Effector memory CD4-positive, alpha-beta T cell (primary cell): ENCODE measurements at places on chromosomes 7 and 10.

GRCh38 chr10:64350665-64351064 lies 829.5 kb downstream of the REEP3 start:
- no peak for DNase-seq

DNA sequence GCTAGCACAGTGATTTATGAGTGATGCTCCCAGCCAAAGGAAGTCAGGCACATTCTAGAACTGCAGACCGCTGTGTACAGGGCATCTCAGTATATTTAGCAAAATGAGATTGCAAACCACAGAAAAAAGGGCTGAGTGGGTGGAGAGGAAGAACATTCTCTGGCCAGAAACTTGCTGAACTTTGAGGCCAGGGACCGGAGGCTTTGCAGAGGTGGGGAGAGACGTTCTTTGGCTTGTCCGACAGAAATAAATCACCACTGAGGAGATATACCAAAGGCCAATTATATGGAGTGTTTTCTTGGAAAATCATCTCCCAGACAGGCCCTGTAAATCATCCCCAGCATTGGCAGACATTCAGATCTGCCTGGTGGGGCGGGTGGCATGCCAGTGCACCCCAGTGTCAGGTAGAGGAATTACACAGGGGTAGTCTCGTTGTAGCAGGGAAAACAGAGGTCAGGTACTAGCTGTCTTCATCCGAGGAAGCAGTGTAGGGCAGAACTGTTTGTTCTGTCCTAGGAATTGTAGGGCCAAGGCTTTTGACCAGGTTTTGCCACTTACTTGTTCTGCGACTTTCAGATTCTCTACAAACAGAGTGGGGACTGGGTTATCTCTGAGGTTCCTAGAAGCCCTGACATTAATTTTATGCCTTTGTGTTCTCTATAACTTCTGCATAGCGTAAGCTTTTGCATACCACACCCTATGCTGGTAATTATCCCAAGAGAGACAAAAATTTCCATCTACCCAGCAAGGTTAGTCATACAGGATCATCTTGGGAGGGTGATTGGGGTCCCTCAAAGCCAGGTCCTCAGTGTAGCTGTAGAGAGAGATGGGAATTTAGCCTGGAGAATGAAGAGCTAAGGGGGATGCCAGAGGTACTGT lies 655.6 kb downstream of the LRMDA start:
- no peak for DNase-seq

GRCh38 chr7:64098-64915 lies 128.1 kb upstream of the FAM20C start:
- DNase-seq: no peak

DNA sequence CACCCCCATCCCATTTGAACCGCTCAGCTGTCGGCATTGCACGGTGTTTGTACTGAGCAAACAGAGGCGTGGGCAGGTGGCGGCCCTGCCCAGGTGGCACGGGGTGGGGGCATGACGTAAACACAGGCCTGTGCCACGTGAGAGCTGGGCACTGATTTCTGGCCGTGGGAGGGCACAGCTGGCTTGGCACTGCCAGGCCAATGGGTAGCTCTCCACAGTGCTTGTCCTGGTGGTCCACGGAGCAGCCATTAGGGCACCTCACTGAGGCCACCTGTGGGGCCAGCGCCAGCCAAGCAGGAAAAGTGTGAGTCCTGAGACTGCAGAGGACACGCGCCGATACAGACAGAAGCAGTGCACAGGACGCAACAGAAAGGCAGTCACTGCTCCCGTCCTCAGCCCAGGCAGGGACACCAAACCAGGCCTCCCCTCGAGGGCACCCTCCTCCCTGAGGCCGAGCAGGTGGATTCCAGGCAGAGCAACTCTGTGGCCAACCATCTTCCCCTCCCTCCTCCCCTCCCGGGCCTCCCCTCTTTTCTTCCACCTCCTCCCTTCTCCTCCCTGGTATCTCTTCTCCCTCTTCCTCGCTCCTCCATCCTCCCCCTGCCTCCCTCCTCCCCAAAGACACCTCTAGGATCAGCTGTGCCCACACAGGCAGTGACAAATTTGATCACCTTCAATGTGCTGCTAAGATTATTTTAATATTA lies 258.7 kb downstream of the ELFN1 start:
- DNase-seq: no peak

DNA sequence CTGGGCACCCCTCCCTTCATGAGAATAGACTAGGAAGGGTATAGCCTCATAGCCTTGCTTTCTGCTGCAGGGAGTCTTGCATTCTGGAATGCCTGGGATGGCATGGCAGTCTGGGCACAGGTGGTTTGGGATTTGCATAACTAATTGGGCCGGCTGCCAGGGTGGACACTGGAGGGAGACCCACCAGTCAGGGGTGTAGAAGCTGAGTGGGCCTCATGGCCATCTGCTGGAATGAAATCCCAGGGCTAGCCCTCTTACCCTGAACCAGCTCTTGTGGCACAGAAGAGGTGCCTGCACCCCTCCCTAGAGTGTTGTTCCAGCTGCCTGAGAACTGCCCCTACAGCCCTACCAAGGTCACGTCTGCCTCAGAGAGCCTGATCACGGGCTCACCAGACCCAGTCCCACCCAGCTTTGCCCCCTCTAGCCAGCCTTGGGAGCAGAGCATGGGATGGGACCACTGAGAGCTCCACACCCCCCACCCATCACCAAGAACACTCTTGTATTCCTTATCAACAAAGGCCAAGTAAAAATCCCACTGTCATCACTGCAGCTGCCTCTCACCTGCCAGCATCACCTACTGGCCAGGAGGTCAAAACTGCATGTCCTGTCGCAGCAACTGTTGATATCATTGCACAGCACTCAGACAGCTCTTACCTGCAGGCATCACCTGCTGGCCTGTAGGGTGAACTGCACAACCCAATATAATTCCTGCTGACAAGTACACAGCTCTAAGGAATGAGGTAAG lies 148.9 kb downstream of the ZEB1 start:
- no peak for DNase-seq

DNA sequence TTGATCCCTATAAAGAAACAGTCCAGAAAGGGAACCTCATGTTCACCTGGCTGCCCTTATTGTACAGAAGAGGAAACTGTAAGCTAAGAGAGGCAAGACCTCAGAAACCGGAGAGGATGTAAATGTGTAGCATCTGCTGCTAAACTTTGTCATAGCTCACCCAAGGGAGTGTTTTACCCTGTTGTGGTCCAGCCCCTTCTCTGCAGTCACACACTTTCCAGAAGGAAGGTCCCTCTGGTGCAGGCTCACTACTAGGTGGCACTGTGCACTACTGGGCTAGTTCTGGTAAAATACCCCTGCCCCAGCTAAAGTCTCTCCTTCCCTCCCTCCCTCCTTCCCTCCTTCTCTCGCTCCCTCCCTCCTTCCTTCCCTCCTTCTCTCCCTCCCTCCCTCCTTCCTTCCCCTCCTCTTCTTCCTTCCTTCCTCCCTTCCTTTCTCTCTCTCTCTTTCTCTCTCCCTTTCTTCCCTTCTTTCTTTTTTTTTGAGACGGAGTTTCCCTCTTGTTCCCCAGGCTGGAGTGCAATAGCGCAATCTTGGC lies 42.5 kb upstream of the LCOR start:
- DNase-seq: no peak

DNA sequence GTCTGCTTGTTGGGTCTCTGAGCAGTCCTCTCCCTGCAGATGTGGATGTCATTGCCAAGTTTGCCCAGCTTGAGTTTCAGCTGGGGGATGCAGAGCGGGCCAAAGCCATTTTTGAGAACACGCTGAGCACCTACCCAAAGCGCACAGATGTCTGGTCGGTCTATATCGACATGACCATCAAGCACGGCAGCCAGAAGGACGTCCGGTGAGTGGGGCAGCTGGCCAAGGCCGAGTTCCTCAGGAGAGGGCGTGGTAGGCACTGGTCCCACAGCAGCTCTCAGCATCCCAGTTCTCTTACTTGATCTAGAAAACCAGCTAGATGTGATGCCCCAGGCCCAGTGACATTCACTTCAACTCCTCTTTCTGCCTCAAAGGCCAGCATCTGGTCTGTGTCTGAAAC lies 7.7 kb downstream of the CALHM2 start:
- no peak for DNase-seq

GRCh38 chr7:42080841-42081586 lies 156.0 kb downstream of the GLI3 start:
- DNase-seq: no peak

GRCh38 chr7:16129431-16130110 lies 291.8 kb downstream of the CRPPA start:
- no peak for DNase-seq

- no peak for DNase-seq
These were observed 966 bp downstream of the FBH1 start for GRCh38 chr10:5891009-5891408.

DNA sequence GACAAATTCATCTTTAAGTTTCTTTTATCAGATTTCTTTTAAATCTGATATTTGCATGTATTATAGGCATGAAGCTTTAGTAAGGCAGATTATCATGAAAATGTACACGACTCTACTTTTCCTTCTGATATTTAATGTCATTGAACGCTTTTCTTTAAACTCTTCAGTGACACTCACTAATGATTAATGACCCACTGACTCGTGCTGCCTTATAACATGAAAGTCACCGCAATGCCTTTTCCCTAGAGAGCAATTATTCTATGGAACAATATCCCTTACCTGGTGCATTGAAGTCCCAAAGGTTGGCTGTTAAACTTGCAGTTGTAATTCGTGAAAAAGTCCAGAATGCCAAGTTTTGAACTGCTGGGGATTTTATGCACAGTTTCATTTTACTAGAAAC lies 33.4 kb upstream of the HGF start:
- no peak for DNase-seq

- no peak for DNase-seq
These were observed 115.5 kb downstream of the SMURF1 start for GRCh38 chr7:99028261-99028973.

- no peak for DNase-seq
These were observed 5.6 kb downstream of the IL6 start for GRCh38 chr7:22732556-22733126.

DNA sequence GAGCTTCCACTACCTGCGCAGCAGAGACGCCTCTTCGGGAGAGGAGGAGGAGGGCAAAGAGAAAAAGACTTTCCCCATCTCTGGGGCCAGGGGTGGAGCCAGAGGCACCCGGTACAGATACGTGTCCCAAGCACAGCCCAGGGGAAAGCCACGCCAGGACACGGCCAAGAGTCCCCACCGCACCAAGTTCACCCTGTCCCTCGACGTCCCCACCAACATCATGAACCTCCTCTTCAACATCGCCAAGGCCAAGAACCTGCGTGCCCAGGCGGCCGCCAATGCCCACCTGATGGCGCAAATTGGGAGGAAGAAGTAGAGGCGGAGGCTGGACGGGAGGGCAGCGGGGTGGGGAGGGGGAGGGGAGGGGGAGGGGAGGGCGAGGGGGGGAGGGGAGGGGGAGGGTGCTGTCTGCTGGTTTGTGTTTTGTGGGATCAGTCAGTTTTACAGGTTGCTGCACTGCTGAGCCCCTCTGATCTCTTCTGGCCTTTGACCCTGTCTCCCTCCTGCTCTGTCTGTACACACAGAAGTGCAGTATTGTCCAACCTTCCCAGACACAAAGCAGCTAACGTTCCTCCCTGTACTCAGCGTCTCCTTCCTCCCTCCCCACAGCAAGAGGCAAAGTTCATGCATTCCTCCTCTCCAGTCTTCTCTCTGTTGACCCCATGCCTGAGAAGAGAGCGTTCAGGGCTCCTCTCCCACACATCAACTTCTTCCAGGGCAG lies 9.3 kb downstream of the UCN3 start:
- DNase-seq: no peak

DNA sequence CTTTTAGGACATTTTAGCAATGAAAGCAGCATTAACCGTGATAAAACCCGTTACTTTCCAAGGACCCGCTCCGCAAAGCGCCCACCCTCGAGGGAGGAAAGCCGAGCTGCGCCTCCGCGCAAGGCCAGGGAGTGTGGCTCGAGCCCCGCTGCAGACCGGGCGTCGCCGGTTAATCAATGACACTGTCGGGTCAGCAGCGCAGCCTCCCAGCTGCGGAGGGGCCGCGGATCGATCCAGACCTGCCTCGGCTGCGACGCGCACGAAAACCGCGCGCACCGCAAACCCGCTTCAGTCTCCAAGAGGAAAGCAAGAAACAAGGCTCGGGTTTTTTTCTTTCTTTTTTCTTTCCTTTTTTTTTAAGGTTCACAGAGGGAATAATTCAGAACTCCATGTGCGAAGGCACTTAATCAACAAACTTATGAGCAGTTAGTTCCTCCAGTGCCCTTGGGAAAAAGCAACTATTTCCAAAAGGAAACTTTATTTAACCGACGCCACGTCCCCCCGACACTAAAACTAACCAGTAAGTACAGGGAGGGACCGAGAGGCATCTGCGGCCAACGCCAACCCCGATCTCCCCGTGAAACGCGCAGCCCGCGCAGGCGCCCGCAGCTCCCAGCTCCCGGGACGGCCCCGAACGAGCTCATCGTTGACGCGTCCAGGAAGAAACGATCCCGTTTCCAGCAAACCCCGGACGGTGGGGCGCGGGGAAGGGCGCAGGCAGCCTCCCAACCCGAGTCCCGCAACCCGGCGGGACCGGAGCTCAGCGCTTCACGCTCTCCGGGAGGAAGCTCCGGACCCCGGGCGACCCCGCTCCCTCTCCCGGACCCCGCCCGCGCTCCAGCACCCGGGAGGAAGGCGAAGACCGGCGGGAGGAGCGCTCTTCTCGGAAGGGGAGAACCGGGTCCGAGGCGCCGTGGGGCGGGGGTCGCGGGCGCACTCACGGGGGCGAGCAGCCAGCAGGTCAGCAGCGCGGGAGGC lies 598 bp downstream of the VIPR2 start:
- DNase-seq: no peak

DNA sequence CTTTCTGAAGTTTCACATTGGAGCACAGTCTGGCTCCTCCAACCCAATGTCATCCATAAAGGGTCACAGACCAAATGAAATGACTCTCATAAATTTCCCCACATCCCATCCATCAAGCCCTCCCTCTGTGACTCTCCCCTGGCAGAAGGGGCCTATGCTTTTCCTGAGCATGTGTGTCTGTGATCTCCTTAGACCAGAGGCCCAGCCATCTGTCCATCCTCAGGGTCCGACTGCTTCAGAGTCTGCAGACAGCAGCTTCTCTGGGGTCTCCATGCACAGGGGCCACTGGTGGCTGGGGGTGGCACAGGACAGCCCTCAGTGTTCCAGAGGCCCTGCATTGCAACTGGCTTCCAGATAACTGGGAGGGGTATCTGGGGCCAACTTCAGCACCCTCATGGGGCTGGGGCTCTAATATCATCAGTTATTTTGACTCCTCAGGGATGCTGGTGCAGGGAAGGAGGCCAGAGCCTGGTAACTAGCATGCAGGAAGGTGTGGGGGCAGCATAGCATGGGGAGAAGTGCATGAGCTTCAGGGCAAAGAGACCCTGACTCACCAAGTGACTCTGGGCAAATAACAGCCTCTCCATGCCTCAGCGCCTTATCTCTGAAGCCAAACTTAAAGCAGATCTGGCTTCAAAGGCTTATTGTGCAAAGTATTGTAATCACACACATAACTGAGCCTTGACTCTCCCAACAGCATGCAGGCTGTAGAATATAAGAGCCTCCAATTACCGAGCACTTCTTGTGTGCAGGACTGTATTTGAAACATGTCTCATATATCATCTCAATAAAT lies 266.9 kb downstream of the GRID1 start:
- no peak for DNase-seq
